Activated CD8-positive, alpha-beta T cell treated with anti-CD3 and anti-CD28 coated beads for 36 hours (primary cell): ENCODE measurements at places on chromosomes 6 and 20.
A peak's percentile ranks its signal among the peaks of the same experiment; 100 is the strongest.

DNA sequence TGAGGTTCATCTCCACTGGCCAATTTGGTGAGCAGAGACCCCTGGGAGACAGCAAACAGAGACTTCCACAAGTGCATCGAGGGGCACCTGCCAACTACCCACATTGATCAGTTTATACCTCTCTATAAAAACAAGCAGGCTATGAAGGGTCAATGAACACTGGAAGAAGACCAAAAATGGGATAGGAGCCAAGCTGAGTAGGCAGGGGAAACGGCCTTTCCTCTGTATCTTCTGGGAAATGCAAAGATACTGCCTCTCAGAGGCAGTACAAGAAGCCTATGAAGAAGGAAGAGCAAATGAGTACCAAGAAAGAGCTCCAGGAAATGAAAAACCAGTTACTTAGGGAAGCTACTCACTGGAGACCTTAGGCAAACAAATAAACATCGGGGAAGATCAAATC lies 247.7 kb downstream of the GMDS start:
- DNase-seq: no peak

DNA sequence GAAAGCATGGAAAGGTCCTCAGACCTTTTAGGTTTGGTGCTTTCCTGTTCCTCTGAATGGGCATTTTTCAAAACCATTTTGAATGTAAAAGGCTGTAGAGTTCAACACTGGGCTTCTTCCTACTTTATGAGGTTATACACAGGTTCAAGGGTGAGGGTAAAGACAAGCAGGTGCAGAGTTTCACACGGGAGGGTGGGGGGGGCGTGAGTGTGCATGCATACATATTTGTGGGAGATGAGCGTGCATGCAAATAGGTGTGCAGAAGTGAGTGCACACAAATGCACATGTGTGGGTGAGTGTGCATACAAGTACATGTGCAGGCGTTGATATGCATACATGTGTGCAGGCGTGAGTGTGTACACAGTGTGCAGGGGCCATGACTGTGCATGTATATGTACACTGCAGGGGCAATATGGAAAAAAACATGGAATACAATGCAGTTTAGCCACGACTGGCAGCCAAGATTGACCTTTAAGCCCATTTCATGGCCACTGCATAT lies 183.1 kb downstream of the GMPR start:
- DNase-seq: no peak

DNA sequence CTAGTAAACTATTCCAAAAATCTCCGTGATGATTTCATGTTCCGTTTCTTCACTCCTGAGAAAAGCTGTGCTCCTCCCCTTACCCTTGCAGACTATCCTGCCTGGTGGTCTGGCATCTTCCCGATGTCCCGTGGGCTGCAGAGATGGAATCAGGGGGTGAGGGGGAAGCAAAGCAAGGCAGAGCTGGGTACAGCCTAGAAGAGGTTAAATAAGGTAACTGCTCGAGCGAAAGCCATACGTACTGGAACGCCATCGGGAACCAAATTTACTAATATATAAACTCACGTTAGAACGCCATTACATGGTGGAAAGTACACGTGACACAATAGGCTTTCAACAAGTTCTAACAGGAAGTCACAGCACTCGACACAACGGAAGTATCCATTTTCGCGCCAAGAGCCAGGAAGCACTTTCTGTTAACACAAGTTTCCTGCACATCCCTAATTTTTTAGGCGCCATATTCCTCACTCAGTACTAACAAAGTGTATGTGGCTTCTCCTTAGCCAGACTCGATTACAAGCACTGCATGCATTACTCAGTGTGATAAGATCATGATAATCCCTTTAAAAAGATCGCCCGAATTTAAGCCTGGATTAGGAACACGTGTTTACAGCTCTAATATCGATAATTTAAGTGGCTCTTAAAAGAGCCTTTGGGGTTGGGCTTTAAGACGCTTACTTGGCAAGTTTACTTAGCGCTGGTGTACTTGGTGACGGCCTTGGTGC lies 101.6 kb upstream of the PRSS16 start:
- DNase-seq: peak; percentile 82

- DNase-seq: no peak
Measured at GRCh38 chr6:148217051-148217450, 125.6 kb upstream of the SASH1 start.

GRCh38 chr20:23161244-23161891 lies 75.2 kb upstream of the CD93 start:
- no peak for DNase-seq

DNA sequence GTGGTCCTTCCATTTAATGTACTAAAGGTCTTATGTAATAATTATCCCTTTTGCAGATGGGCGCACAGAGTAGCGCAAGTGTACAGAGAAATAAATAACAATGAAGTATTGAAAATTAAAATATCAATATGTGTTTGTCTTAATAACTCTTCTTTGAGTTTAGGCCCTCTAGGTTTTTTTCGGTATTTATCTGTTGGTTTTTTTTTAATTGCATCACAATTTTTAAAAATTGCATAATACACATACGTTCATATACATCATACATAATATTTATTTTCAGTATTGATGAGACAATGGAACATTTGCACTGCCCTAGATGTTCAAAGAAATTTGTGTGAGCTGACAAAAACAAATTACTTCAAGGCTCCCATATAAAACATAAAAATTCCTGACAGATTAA lies 15.1 kb downstream of the ADGRB3 start:
- no peak for DNase-seq

DNA sequence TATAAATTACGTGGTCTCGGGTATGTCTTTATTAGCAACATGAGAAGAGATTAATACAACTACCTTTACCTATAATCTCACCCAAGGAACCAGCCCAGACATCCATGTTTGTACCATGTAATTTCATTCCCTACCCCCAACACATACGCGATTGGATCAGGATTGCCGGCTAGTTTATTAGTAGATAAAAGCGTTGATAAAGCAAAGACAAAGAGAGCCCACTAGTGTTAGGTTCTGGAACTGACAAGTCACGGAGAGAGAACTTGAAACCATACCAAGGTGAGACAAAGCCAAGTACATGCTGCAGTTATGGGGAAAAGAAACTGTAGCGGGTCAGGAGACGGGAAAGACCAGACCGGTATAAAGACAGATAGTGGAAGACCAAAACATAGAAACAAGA lies 37.4 kb upstream of the FAM135A start:
- DNase-seq: no peak

GRCh38 chr6:98002678-98003077 lies 719.7 kb upstream of the MMS22L start:
- DNase-seq: no peak

DNA sequence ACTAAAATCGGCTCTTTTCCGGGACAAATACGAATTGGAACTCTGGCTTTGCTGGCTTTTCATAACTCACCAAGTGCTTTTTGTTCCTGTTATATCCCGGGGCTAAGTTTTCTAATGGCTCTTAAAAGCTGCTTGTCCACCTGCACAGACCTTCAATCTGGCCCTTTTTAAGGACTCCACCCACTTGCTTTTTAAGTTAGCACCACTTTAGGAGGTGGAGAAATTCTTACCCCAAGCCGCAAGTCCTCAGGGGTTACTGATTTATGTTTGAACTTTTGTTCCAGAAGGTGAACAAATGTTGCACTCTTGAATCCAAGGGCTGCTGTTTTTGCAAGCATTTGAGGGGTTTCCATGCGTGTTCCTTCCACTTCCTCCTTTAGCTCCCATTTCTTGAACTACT lies 37.8 kb downstream of the FAM184A start:
- no peak for DNase-seq

GRCh38 chr6:41712651-41713103 lies 22.7 kb downstream of the TFEB start:
- DNase-seq: no peak
